ENCODE measurements at places on chromosomes 7 and 10. TPM values are rescaled to one million over a fixed set of nuclear protein-coding genes. Genes with fewer than 3 reads are reported as not detected.

DNA sequence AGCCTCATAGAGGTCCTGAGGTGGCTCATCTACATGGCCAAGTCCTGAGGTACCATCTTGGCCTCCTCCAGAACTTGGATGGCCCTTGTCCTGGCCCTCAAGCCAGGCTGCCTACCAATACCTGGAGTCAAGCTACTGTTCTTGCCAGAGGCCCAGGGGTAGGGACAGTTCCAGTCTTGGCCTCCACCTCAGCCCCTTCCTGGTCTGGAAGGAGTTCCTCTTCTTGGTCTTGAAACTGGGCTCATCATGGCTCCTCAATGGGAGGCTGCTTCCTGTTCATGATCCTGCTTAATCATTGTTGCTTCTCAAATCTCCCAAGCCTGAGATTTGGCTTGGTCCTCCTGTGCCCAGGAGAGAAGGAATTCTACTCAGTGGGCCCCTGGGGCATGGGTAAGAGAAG lies 3.9 kb downstream of the HPS6 start:
- DNase-seq: no peak

ARL3 gene
- 9.0 TPM for total RNA-seq

DNA sequence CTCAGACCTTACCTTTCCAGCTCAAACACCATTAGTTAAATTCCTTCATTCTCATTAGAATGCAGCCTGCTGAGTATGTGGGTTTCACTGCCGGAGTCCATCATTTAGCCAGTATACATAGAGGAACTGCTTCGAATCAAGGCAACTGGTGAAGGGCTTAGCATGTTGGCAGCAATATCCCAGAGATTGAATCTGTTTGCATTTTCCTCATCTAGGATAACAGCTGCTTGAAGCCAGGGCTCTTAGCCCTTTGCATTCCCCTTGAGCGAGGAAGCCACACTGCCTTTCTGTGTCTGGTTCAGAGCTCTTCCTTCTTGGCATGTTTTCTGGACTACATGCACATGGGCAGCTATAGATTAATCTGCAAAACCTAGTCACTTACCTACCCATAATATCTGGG lies 14.7 kb downstream of the NODAL start:
- DNase-seq: no peak

- DNase-seq: no peak
Observed at GRCh38 chr10:88659725-88660597, 4.3 kb upstream of the LIPF start.

REEP3 gene
- total RNA-seq: 63.4 TPM

DNA sequence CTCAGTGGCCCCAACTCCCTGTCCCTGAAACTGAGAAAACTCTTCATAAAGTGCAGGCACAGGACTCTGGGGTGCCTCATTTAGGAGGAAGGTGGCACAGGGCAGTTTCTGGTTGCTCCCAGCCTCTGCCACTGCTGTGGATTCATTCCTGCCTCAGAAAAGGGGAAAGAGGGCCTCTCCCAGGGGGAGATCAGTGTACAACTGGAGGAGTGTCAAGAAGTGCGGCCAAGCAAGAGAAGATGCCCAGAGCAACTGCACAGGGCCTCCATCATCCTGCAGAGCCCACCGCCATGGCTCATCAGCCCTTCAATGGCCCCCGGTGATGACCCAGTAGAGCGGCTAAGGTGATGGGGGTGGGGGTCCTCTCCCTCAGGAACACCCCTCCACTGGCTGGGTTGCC lies 150.3 kb downstream of the PLXNA4 start:
- DNase-seq: no peak

DNA sequence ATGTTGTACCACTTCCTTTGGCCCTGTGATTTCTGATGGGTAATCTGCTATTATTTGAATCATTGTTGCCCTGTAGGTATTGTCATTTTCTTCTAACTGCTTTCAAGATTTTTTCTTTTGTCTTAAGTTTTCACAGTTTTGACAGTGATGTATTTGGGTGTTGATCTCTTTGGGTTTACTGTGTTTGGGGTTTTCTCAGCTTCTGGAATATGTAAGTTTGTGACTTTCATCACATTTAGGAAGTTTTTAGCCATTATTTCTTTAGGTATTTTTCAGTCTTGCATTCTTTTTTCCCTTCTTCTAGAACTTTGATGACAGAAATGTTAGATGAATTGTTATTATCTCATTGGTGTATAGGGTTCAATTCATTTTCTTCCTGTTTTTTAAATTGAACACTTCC lies 23.1 kb upstream of the PON2 start:
- DNase-seq: no peak

DNA sequence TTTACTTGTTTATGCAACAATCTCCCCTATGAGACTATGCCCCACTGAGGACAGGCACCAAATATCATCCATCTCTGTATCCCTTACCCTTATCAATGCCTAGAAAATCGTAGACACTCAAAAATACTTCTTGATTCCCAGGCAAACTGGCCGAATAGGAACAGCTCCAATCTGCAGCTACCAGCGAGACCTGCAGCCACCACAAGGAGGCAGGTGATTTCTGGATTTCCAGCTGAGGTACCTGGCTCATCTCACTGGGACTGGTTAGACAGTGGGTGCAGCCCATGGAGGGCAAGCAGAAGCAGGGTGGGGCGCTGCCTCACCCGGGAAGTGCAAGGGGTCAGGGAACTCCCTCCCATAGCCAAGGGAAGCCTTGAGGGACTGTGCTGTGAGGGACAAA lies 10.8 kb upstream of the PPP1R3C start:
- no peak for DNase-seq

GRCh38 chr10:82543631-82544030 lies 668.6 kb downstream of the NRG3 start:
- no peak for DNase-seq

SH3PXD2A gene
- total RNA-seq: 12.8 TPM

DNA sequence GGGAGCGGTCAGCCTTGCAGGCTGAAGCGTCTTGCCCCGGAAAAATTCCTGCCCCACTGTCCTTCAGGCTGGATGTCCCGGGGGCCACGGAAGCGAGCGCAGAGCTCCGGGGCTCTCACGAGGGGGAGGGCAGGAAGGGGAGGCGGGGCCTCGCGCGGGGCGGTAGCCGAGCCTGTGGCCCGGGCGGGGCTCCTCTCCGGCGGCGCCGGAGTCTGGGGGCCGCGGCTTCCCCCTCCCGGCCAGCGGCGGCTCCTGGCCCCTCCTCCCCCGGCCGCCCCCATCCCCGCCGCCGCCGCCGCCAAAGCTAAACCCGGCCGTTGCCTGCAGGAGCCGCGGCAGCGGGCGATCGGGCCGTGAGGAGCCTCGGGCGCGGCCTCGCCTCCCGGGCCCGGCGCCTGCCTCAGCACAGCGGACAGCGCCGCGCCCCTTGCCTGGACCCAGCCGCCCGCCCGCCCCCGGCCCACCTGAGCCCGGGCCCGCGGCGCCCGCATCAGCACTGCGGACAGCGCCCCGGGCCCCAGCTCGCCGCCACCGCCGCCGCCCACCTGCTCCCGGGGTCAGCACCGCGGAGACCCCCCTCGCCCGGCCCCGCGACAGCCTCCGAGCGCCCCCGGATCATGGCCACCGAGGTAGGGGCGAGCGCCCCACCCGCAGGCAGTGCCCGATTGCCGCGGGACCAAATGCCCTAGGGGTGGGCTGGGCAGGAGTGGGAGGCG lies at the start of gene GOLGA7B:
Gene GOLGA7B (plus strand): TSS at position 157 of the 716 bp plus-strand sequence. CDS start 461 bp downstream, at position 618.
- peak; percentile 61 for DNase-seq

- no peak for DNase-seq
Observed at GRCh38 chr7:115693779-115694178, 336.8 kb downstream of the TFEC start.

GRCh38 chr10:27088119-27089044 lies 11.9 kb downstream of the ANKRD26 start:
- DNase-seq: no peak

DNA sequence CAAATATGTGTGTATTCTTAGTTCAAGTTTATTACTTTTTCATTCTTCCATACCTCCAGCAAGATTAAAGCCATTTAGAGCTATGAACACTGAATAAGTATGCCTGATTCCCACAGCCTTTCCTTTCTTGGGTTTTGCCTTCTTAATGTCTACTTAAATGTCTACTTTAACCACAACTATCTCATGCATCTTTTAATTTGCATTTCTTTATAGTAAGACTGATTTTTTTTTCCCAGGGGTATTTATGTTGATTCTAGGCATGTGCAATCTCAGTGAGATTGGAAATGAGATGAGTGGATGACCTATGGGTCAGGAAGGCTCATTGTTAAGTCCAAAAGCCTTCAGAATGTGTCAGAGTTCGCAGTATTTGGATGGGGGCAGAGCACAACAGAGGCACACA lies 3.6 kb downstream of the PCBD1 start:
- no peak for DNase-seq

- no peak for DNase-seq
Observed at GRCh38 chr10:70476249-70477035, 2.1 kb upstream of the PALD1 start.

GRCh38 chr10:94036766-94037033 lies 43.0 kb downstream of the PLCE1 start:
- peak; percentile 46 for DNase-seq

GRCh38 chr7:158068853-158069252 lies 518.8 kb downstream of the PTPRN2 start:
- no peak for DNase-seq

DNA sequence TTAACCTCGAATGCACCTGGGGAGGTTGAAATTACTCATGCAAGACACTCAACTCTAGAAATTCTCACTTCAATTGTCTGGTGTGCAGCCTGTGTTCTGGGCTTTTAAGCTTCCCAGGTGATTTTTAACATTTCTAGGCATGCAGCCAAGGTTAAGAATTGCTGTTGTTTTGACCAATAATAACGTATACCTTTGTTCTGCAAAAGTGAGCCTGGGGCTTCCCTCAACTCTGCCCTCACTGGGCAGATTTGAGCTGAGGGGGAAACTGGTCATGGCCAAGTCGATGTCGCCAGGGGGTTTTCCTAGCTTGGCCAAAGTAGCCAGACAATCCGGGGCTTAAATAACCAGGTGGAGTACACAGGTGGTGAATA lies 568 bp downstream of the PRSS2 start:
- no peak for DNase-seq

DNA sequence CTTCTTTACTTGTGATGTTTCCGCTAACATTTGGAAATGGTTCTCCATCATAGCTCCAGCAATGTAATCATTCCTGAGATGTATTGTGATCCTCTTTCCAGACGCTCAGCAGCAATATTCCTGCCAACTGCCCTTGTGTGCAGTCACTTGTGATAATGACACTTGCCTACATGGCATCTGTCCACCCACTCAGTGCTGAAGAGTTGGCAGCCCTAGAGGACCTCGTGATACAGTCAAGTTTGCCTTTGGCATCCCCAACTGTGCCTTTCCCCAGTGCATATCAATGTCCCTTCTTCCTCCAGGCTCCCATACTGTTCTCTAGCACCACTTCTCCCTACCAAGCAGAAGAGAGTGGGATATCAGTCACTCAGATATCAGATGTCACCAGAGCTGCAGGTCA lies 64.9 kb downstream of the MYOF start:
- peak; percentile 94 for DNase-seq

GRCh38 chr7:43735403-43735801 lies 6.1 kb upstream of the COA1 start:
- DNase-seq: no peak

GRCh38 chr10:35762311-35763030 lies 120.4 kb upstream of the FZD8 start:
- DNase-seq: no peak

ST8SIA6 gene
- 5.6 TPM for total RNA-seq

PNLIPRP2 gene
- total RNA-seq: not detected

- DNase-seq: no peak
Observed at GRCh38 chr7:158301207-158301606, 286.4 kb downstream of the PTPRN2 start.

GRCh38 chr7:30301751-30302150 lies 17.4 kb downstream of the ZNRF2 start:
- no peak for DNase-seq

All from thyroid gland (tissue), 4 donors.